HS-27A (cell line): ENCODE measurements at places on chromosomes 13 and 19.

GRCh38 chr19:39832341-39833083, 1.4 kb downstream of the DYRK1B start:
- DNase-seq: no peak

GRCh38 chr13:112042496-112042895, 24.5 kb upstream of the SOX1 start:
- DNase-seq: no peak

DNA sequence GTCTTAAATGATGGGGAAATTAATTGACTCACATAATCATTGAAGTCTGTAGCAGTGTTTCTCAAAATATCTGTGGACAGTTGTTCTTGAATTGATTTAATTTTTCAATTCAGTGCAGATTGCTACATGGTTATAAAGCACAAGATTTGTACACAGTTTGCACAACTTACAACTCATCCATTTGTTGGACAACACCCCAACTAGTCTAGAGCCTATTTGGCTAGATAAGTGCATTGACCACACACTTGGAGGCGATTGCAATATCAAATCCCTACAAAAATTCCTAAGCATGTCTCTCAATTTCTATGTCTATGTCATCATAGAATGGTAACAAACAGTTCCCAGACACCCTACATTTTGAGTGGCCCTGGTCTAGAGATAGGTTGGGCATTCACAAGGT, 48.0 kb upstream of the IPO5 start:
- DNase-seq: no peak

- DNase-seq: no peak
Measured at GRCh38 chr19:5099701-5100221, 130.8 kb downstream of the KDM4B start.

- no peak for DNase-seq
Measured at GRCh38 chr19:15274477-15274876, 42.2 kb upstream of the EPHX3 start.

DNA sequence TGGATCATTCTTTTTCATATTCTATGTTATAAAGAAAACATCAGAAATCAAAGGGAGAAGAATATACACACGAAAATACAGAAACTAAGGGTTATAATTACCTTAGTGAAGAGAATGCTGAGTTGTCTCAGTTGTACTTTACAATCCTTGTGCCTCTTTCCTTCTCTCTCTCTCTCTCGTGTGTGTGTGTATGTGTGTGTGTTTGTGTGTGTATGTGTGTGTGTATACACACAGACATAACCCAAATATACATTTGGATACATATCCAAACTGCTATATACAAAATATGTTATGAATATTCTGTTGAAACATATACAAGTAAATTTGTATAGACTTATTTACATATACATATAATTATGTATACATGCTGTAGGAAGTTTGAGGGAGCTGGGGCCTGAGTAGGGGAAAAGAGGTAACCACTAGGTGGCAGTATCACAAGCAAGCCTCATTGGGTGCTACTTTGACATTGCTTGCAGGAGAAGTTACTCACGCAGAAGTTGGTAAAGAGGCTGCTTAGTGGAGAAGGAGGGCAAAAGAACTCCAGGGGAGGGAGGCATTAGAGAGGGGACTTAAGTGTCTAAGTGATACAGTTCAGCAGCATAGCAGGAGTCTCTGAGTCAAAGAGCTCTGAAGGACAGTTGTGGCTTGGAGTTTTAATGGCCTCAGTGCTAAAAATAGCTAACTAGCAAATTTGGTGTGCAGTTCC, 465.1 kb upstream of the PCDH20 start:
- DNase-seq: no peak

GRCh38 chr19:1942078-1942933, 1.3 kb downstream of the CSNK1G2 start:
- DNase-seq: no peak

- no peak for DNase-seq
Measured at GRCh38 chr19:30165228-30165813, 206.9 kb upstream of the ZNF536 start.

DNA sequence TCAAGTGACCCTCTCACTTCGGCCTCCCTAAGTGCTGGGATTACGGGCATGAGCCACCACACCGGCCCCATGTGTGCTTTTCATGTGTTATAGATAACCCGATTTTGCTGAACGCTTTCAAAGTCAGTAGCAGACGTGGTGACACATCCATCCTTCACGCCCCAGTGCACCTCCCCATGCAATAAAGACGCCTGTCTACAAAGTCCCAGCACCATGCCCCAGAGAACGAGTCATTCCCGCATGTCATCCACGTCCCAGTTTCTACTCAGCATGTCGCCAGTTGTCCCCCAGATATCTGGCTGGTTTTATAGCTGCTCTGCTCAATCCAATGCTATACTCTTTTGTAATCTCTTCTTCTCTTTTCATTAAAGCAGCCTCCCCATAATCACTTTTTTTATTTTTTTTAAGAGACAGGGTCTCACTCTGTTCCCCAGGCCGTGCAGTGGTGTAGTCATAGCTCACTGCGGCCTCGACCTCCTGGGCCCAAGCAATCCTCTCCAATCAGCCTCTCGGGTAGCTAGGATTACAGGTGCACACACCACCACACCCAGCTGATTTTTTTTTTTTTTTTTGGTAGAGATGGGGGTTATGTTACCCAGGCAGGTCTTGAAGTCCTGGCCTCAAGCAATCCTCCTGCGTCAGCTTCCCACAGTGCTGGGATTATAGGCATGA, 42.5 kb downstream of the DNM2 start:
- no peak for DNase-seq

DNA sequence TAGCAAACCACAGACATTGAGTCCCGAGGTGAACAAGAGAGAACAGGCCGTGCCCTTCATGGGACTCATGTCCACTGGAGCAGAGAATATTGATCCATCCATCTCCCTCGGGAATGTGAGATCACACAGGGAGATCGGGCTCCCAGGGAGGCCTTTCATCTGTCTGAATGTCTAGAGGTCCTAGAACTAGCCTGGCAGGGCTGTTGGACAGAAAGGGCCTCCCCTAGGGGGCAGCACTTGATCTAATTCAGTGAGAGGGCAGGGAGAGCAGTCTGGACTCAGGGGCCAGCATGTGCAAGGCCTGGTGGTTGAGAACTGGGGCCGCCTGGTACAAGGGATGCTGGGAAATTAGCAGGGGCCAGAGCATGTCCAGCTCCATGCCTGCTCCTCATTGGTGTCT, 4.3 kb downstream of the RUVBL2 start:
- no peak for DNase-seq

DNA sequence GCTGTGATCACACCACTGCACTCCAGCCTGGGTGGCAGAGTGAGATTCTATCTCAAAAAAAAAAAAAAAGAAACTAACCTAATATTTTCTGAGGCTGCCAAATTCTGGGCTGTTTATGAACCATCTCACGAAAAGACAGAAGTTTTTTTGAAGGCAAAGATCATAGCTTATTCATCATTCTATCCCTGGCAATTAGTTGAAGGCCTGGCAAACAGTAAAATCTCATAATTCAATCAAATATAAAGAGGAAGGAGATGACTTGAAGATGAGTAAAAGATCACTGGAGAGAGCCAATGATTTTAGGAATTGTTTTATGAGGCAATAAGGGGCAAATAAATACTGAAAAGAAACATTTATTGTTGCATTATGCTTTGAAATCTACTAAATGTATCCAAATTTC, 216.5 kb downstream of the DCLK1 start:
- DNase-seq: no peak

DNA sequence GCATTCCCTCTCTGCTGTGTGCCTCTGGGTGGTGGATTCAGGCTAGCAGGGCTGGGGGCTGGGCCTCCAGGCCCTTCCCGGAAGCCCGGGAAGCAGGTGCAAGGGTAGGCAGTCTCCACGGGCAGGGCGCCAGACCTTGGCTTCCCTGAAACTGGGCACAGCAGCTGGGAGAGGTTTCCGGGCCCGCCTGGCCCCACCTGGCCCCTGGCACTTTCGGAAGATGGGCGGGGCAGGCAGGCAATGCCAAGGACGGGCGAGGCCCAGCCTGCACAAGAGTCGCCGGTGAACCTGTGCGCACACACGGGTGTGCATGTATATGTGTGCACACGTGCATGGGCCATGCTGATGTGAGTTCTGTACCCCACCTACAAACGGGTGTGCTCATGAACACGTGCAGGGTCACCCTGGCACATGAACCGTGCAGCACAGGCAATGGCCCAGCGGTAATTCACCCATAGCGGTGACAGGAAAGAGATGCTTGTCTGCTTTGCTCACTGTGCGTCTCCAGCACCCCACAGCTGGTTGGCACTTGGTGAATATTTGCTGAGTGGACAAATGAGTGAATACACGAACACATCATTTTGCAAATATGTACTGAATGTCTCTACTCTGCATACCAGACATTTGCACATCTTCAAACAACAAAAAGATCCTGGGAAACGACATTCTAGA, 15.3 kb downstream of the GADD45B start:
- DNase-seq: no peak

GRCh38 chr19:35992907-35993765, 1.9 kb upstream of the SDHAF1 start:
- DNase-seq: no peak

DNA sequence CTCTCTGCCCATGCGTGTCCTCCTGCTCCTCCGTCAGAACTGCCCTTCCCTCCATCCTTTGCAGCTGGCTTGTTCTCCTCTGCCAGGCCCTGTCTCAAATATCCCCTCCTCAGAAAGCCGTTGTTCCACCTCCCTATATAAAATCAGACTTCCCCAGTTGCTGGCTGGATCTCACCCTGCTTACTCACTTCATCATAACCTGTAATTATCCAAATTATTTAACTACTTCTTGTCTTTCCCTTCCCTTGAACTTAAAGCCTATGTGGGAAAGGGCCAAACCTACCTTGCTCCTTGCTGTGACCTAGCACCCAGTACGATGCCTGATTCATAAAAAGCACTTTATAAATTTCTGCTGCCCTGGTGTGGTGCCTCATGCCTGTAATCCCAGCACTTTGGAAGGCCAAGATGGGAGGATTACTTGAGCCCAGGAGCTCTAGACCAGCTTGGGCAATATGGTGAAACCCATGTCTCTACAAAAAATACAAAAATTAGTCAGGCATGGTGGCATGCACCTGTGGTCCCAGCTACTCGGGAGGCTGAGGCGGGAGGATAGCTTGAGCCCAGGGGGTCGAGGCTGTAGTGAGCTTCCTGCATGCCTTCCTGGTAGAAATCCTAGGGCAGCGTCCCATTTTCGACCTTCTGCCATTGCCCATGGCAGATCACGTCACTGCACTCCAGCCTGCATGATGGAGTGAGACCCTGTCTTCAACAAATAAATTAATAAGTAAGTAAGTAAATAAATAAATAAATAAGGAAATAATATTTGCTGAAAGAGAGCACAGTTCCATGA, 39.5 kb upstream of the ZNF536 start:
- no peak for DNase-seq

DNA sequence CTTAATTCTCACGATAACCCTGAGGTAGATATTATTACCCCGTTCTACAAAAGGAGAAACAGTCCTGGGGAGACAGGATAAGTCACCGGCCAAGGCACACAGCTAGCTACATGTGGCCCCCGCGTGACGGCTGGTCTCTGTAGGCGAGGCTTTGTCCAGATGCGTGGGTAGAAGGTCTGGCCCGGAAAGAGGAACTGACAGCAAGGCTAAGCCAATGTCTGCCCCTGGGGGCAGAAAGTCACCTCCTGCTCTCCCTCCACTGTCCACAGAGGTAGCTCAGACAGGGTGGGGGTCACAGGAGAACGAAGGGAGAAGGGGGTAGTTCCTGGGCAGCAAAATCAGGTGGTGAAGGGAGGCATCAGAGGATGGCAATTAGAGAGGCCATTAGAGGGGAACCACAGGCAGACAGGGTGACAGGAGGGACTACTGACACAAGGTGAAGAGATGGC, 1.8 kb downstream of the APOC4 start:
- no peak for DNase-seq
